ENCODE measurements at places on chromosomes 7 and 10. TPM values are rescaled to one million over a fixed set of nuclear protein-coding genes. Genes with fewer than 3 reads are reported as not detected.

Gene ST8SIA6
- 0.34 TPM for total RNA-seq

Gene CTAGE8
- not detected for total RNA-seq

Gene CCL24
- not detected for total RNA-seq

Gene IFRD1
- 55.5 TPM for total RNA-seq

Gene ATP6V1F
- 86.5 TPM for total RNA-seq

Gene KCNH2
- under 0.01 TPM for total RNA-seq

Gene TMEM225B
- total RNA-seq, result 0.09 TPM

Gene CYP26C1
- 1.9 TPM for total RNA-seq

Gene SLC13A4
- not detected for total RNA-seq

Gene OR2A42
- not detected for total RNA-seq

Gene PRPS1L1
- 0.14 TPM for total RNA-seq

Gene UCMA
- total RNA-seq, result not detected

Gene TMEM273
- total RNA-seq, result 49.9 TPM

Gene SPDYE1
- not detected for total RNA-seq

Gene AP3M1
- 57.0 TPM for total RNA-seq

Gene RSPH10B2
- 0.19 TPM for total RNA-seq

Gene HHEX
- 66.9 TPM for total RNA-seq

Gene FAS
- total RNA-seq, result 19.2 TPM

Gene TMEM236
- total RNA-seq, result 0.17 TPM

Gene NODAL
- total RNA-seq, result not detected

Gene ZNF239
- total RNA-seq, result 0.51 TPM

Gene JCAD
- total RNA-seq, result 74.7 TPM

Gene EBLN1
- not detected for total RNA-seq

Gene PON3
- 0.85 TPM for total RNA-seq

Gene KLF14
- total RNA-seq, result not detected

Gene HYAL4
- not detected for total RNA-seq

Gene CDK14
- 3.2 TPM for total RNA-seq

Gene FLNC
- total RNA-seq, result 117 TPM

Gene NPY4R
- not detected for total RNA-seq

Gene AGMO
- total RNA-seq, result 1.9 TPM

Gene IDI2
- total RNA-seq, result not detected

Gene SPAM1
- not detected for total RNA-seq

Gene PAPOLB
- 0.23 TPM for total RNA-seq

Gene AGR2
- total RNA-seq, result 0.51 TPM

Gene NUTM2E
- total RNA-seq, result not detected

Gene GIMAP5
- 350 TPM for total RNA-seq

Gene TEX36
- not detected for total RNA-seq

Gene NPTX2
- total RNA-seq, result 18.5 TPM

All from dermis blood vessel endothelial cell (primary cell).